Activated naive CD8-positive, alpha-beta T cell treated with anti-CD3 and anti-CD28 coated beads, Interleukin-2, amount 10 ng/mL, durations not matched to agents 7 days and 5 days (primary cell): ENCODE measurements at places on chromosomes 7 and 10. TPM values are rescaled to one million over a fixed set of nuclear protein-coding genes. Genes with fewer than 3 reads are reported as not detected.
A peak's percentile ranks its signal among the peaks of the same experiment; 100 is the strongest.

DNA sequence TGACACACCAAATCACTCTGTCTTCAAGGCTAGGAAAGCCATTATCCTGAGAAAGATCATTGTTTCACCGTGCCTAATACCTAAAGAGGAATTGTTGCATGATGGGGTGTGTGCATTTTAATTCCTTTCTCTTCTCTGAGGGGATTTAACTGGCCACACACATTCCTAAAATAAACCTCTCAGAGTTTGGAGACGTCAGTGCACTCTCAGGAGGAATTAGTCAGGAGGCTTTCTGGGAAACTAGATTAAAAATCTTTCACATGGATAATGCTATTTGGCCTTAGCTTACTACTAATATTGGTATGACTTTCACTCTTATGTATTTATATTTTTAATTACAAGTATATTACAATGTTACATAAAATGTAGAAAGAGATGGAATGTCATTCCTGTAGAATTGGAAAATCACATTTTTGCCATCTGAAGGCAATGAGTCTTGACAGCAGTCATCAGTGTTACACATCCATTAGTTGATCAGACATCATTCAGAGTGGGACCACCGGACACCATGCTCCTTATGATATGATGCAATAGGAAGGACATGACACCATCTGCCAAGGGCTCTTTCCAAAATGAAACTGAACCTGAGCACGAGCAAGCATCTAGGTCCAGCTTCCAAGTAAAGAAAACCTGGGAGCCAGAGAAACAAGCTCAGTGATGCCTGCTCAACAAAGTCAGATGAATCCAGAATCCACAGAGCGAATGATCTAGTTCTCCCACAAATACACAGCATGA, 43.1 kb upstream of the TMEM273 start:
- no peak overlapping the region for H3K27ac ChIP-seq
- H3K4me1 ChIP-seq: no peaks in the 10 kb centered on the region
- H3K36me3 ChIP-seq: no peaks in the 10 kb centered on the region
- no peak for DNase-seq

- H3K27me3 ChIP-seq: peaks cover 16% of the 10 kb centered on the region
- H3K27ac ChIP-seq: no peak overlapping the region
- H3K36me3 ChIP-seq: no peaks in the 10 kb centered on the region
- DNase-seq: no peak
- H3K4me1 ChIP-seq: no peaks in the 10 kb centered on the region
- H3K4me3 ChIP-seq: no peak overlapping the region
These were observed 20.7 kb downstream of the SLC16A9 start for GRCh38 chr10:59688921-59689351.

Gene CLEC5A
- 0.60 TPM for total RNA-seq

DNA sequence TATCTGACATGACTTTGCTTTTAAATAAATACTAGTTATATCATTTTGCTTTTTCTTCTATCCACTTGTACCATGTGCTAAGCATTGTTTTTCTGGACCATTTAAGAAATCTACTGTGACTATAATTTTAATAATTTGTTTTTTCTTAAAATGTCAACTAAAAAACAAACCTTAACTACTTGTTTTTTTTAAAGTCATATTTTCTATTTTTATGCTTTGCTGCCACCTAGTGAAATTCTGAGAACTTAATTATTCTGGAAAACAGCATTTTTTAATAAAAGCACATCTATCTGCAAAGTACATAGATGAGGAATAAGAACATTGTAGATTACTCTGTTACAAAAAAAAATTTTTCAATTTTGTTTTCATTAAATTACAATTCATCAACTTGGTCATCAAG, 47.4 kb downstream of the ORC5 start:
- DNase-seq: no peak
- no peak overlapping the region for H3K4me3 ChIP-seq
- peaks cover 9% of the 10 kb centered on the region for H3K36me3 ChIP-seq

GRCh38 chr10:69360485-69361302, 56.0 kb downstream of the TACR2 start:
- H3K36me3 ChIP-seq: peaks cover 14% of the 10 kb centered on the region
- DNase-seq: no peak
- no peak overlapping the region for H3K4me3 ChIP-seq
- no peaks in the 10 kb centered on the region for H3K27me3 ChIP-seq
- H3K27ac ChIP-seq: peak overlapping the region; percentile 75

GRCh38 chr10:10901906-10902305, 115.8 kb upstream of the CELF2 start:
- H3K27ac ChIP-seq: no peak overlapping the region
- no peaks in the 10 kb centered on the region for H3K36me3 ChIP-seq
- no peaks in the 10 kb centered on the region for H3K4me1 ChIP-seq
- peaks cover 7% of the 10 kb centered on the region for H3K27me3 ChIP-seq

DNA sequence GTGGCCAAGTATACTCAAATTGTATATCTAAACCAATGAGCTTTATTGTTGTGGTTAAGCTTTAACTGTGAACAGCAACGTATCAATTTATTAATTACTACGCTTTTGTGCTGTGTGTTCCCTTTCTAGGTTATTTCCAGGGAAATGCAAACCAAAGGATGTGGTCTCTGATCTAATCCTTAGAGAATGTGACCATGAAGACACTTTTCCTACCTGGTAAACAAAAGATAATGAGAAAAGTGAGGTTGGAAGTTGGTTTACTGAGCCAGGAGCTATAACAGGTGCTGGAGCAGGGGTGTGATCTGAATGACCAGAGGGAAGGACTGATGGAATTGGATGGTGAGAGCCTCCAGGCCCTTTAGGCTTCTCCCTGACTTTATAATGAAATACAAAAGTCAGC, 25.4 kb upstream of the CALU start:
- no peak overlapping the region for H3K27ac ChIP-seq
- no peaks in the 10 kb centered on the region for H3K4me1 ChIP-seq
- no peak for DNase-seq
- H3K4me3 ChIP-seq: no peak overlapping the region

Gene ICA1
- total RNA-seq: 0.91 TPM

DNA sequence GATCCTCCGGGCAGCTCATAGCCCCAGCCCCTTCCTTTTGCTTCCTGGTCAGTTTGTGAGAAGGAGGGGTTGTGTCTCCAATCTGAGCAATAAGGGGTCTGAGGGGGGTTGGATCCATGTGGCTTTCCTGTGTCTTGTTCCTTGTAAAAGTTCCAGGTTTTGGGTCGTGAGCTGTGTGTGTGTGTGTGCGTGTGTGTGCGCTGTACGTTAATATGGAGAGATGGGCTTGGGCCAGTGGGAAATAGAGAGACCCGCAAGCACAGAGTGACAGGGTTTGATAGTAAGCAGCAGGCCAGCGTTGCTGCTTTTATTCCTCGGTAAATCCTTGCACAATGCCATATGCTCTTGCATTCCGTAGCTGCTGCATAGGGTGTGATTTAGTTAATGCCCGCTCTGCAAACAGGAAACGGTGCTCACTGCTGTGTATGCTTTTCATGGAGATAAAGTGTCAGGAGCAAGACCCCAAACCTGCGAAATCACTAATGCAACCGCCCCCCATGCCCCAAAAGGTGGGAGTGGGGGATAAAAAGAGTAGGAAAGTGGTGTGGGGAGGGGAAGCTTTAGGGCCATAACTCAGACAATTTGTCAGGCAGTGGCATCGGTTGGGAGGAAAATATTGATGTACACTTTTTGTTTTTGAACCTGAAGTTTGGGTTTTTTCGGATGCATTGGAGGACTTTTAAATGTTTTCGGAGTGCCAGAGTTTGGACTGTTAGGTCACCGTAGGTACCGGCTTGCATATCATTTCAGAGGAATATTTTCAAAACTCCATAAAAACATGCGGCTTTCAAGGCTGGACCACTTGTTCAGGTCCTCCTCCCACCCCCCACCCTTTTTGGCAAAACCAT, 108.7 kb downstream of the TCF7L2 start:
- no peaks in the 10 kb centered on the region for H3K36me3 ChIP-seq
- H3K27ac ChIP-seq: no peak overlapping the region
- no peak overlapping the region for H3K4me3 ChIP-seq
- H3K27me3 ChIP-seq: peaks cover 28% of the 10 kb centered on the region
- H3K4me1 ChIP-seq: no peaks in the 10 kb centered on the region

GRCh38 chr7:107291434-107291833, 122.6 kb downstream of the HBP1 start:
- no peaks in the 10 kb centered on the region for H3K4me1 ChIP-seq
- no peak overlapping the region for H3K27ac ChIP-seq
- DNase-seq: no peak
- H3K36me3 ChIP-seq: peaks cover 32% of the 10 kb centered on the region
- no peak overlapping the region for H3K4me3 ChIP-seq

DNA sequence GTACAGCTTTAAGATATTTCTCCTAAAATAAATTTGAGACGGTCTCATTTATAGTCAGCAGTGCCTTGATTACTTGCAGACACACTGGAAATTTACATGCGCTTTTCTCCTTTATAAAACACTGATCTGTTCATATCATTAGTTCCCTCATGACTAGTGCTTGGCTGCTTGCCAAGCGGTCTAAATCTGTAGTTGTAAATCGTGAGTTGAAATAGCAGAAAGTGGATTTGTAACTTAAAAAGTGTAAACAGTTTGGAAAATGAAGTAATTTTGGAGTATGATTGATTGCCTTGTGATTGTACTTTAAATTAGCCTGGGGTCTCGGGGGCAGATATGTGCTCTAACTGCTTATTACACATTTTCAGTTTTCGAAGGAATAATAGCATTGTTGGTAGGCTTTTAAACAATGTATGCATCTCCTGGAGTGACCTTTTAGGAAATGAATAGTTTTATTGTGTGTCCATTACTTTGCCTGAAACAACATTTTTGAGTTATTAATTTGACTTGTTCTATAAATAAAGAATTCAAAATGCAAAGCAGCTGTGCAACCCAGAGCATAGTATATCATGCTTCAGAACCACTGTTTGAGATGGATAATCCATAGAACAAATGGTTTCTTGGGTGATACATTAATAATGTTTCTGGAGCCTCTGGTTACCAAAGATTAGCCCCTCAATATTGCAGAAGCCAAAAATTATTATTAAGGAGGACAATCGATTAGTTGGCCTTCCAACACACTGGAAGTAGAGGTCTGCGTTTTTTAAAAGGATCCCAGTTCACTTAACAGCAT, 73.3 kb downstream of the ARID5B start:
- H3K36me3 ChIP-seq: peaks cover 39% of the 10 kb centered on the region
- peaks cover 23% of the 10 kb centered on the region for H3K4me1 ChIP-seq
- no peaks in the 10 kb centered on the region for H3K27me3 ChIP-seq
- no peak for DNase-seq
- H3K4me3 ChIP-seq: no peak overlapping the region

DNA sequence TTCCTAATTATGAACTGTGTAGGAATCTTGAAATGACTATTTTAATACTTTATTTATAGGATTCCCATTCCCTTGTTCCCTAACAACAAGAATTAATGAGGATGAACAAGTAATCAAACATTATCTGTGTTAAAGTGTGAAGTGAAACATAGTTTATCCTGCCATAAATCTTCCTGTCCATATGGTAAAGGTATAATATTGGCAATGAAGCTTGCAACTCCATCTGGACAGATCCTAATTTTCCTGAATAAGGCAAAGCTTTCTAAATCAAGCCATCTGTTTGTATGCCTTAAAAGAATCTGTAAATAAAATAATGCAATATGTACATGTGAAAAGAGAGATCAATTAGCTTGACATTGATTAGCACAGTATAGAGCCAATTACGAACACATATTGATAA, 529.0 kb downstream of the ANKRD7 start:
- H3K27me3 ChIP-seq: no peaks in the 10 kb centered on the region
- no peak overlapping the region for H3K27ac ChIP-seq
- H3K36me3 ChIP-seq: no peaks in the 10 kb centered on the region
- no peak for DNase-seq

Gene PIP
- total RNA-seq: not detected

Gene CFAP69
- 0.33 TPM for total RNA-seq

Gene MYL10
- total RNA-seq: not detected

Gene OR2A5
- total RNA-seq: not detected

GRCh38 chr10:113247050-113247449, 297.0 kb downstream of the TCF7L2 start:
- peaks cover 1% of the 10 kb centered on the region for H3K4me1 ChIP-seq
- H3K36me3 ChIP-seq: no peaks in the 10 kb centered on the region
- DNase-seq: no peak

DNA sequence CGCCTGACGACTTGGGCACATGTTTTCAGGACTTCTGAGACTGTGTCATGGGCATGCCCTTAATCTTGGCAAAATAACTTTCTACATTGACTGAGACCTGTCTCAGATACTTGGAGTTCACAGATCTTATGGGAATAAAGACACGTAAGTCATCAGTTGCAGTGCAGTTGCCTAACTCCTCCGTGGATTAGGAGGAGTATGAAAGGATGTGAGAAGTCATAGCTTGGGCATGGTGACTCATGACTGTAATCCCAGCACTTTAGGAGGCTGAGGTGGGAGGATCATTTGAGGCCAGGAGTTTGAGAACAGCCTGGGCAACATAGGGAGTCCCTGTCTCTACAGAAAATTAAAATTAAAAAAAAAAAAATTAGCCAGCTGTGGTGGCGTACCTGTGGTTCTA, 49.6 kb downstream of the EXOC6 start:
- peaks cover 16% of the 10 kb centered on the region for H3K4me1 ChIP-seq
- no peaks in the 10 kb centered on the region for H3K27me3 ChIP-seq
- H3K27ac ChIP-seq: no peak overlapping the region
- peaks cover 5% of the 10 kb centered on the region for H3K36me3 ChIP-seq
- no peak for DNase-seq
- H3K4me3 ChIP-seq: no peak overlapping the region

Gene ERCC6
- 31.8 TPM for total RNA-seq
